Activated CD4-positive, alpha-beta T cell treated with anti-CD3 and anti-CD28 coated beads, Interleukin-2, amount 50 U/mL, for 1 hour (primary cell): ENCODE measurements at places on chromosomes 2 and 18.

GRCh38 chr2:182868054-182868796 is 1.8 kb upstream of the FRZB start:
- no peak for DNase-seq

GRCh38 chr2:12176623-12177454 is 430.4 kb downstream of the LPIN1 start:
- DNase-seq, result no peak

GRCh38 chr2:8067784-8068336 is 614.0 kb upstream of the ID2 start:
- DNase-seq, result no peak

DNA sequence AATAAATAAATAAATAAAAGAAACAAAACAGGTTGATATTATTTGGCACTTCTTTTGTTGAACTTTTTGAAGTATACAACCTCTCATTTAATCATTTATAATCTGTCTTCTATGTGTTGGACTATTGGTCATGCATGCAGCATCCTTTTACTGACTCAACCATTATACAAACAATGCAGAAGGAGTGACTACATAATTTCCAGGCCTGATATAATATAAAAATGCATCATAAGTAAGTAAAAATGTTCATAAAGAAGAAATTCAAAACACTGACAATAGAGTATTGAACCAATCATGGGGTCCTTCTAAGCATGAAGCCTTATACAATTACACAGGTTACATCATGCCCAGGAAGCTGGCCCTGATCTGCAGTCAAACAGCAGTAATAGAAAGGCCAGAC is 141.5 kb upstream of the FN1 start:
- DNase-seq, result no peak

DNA sequence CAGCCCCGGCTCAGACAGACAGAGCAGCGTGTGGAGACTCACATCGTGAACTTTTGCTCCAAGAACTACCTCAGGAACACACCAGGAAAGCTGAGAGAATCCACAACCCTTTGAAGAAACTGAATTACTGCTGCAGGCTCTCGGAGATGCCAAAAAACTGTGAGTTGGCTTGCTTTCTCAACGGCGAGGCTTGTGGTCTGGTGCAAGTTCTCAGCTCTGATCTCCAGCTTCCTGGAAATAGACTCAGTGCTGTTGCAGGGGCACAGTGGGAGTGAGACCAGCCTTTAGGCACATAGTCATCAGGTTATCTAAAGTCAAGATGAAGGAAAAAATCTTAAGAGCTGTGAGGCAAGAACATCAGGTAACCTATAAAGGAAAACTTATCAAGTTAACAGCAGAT is 273.7 kb upstream of the LRATD1 start:
- DNase-seq, result no peak

DNA sequence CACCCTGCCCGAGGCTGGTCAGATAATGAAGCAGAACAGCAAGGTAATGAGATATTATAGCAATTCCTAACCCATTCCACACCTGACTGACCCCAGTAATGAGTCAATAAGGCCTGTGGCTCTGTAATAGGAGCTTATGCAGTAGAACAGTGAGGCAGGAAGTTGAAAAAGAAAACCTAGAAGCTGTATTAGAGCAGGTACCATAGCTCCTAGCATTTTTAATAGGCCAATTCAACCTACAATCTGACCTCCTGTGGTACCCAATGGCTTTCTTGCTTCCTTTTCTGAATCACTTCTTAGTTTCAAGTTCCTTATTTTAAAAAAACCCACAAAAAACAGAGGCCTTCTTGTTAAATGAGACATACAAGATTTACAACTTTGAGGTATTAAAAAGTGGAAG is 43.6 kb upstream of the MAP2 start:
- no peak for DNase-seq

- no peak for DNase-seq
Measured at GRCh38 chr2:123670286-123670685, 354.8 kb upstream of the CNTNAP5 start.

GRCh38 chr2:135151615-135152014 is 99.5 kb downstream of the RAB3GAP1 start:
- no peak for DNase-seq

DNA sequence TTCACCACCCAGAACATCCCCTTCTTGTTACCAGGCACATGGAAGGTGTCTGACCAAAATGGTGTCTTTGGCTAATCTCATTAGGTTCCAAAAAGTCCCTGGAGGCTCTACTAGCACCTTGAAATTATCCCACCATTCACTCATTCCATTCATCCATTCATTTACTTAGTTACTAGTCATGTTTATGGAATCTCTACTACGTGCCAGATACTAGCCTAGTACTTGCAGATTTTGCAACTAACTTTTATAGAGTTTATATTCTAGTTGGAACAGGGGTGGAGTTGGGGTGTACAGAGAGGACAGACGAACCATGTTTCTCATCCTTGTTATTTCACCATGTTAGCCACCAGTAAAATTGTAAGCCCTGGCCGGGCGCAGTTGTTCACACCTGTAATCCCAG is 4.0 kb upstream of the NOP58 start:
- no peak for DNase-seq

- no peak for DNase-seq
Measured at GRCh38 chr2:191845876-191846514, 893 bp downstream of the CAVIN2 start.

- no peak for DNase-seq
Measured at GRCh38 chr2:21198637-21199036, 74.9 kb downstream of the TDRD15 start.

- no peak for DNase-seq
Measured at GRCh38 chr2:124610141-124610540, 585.1 kb downstream of the CNTNAP5 start.
